ENCODE measurements at places on chromosomes 2 and 18.

DNA sequence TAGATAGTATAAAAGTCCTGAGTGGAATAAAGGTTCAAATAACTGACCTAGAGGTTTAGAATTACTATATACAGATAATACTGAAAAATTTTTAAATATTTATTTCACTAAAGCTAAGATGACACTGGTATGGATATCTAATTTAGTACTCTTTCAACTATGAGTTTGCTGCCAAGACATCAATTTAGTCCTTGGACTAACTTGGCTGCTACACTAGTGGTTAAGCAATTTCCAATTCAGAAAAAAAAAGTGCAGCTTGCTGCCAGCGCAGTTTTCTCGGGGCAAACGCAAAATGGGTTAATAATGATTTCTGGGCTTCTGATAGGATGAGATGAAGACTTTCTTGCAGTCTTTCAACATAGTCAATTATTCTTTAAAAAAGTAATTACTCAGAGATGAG lies 10.8 kb downstream of the BUB1 start:
- no peak for DNase-seq

DNA sequence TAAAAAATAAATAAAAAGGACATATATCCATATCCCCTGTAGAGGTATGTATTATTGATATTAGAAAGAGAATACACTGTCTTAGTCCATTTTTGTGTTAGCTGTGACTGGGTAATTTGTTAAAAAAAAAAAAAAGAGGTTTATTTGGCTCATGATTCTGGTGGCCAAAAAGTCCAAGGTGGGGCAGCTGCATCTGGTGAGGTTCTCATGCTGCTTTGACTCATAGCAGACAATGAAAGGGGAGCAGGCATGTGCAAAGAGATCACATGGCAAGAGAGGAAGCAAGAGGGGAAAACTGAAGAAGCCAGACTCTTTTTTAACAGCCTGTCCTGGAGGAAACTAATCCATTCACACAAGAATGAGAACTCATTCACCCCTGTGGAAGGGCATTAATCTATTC lies 101.6 kb upstream of the MAP4K3 start:
- no peak for DNase-seq

DNA sequence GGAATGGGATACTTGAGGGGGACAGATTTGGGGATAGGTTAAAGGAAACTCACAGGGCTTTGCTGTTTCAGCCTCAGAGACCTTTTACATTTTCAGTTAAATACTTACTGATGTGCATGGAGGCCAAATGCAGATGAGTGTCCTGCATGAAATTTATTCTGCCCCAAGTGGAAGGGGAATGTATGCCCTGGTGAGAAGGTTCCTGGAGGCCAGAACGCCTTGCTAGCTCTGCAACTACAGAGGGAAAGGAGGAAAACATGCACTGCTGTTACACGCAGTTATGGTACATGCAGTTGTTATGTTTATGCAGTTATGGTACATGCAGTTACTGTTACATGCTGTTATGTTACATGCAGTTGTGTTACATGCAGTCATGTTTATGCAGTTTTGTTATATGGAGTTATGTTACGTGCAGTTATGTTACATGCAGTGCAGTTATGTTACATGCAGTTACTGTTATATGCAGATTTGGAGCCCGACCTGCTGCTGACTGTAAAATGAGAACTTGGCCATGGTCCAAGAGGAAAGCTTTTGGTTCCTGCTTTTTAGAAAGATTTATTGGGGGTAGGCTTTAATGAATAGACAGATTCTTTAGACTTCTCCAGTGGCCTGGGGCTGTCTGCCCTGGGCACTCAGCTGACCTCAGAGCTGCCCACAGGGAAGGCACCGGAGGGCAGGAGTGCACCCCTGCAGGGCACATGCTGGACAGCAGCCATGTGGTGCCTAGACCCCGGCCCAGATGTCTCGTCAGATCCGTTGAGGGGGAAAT lies 84.1 kb downstream of the LDLRAD4 start:
- DNase-seq, result no peak

GRCh38 chr2:188984680-188985079 lies 10.5 kb downstream of the COL3A1 start:
- DNase-seq, result no peak

GRCh38 chr2:8234757-8235374 lies 447.0 kb upstream of the ID2 start:
- DNase-seq, result no peak

- no peak for DNase-seq
These were observed 38.9 kb upstream of the FHL2 start for GRCh38 chr2:105437708-105438103.

DNA sequence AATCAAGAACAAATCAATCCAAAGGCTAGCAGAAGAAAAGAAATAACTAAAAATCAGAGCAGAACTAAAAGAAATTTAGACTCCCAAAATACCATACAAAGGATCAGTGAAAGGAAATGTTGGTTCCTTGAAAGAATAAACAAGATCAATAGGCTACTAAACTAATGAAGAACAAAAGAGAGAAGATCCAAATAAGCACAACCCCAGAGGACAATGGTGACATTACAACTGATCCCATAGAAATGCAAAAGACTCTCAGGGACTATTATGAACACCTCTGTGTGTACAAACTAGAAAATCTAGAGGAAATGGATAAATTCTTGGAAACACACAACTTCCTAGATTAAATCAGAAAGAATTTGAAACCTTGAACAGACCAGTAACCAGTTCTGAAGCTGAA lies 1186.9 kb downstream of the LRP1B start:
- DNase-seq, result no peak

Measured in neural crest cell (in vitro differentiated cells).